Kidney (tissue), 22 donors: ENCODE measurements at places on chromosomes 6 and 20.

DNA sequence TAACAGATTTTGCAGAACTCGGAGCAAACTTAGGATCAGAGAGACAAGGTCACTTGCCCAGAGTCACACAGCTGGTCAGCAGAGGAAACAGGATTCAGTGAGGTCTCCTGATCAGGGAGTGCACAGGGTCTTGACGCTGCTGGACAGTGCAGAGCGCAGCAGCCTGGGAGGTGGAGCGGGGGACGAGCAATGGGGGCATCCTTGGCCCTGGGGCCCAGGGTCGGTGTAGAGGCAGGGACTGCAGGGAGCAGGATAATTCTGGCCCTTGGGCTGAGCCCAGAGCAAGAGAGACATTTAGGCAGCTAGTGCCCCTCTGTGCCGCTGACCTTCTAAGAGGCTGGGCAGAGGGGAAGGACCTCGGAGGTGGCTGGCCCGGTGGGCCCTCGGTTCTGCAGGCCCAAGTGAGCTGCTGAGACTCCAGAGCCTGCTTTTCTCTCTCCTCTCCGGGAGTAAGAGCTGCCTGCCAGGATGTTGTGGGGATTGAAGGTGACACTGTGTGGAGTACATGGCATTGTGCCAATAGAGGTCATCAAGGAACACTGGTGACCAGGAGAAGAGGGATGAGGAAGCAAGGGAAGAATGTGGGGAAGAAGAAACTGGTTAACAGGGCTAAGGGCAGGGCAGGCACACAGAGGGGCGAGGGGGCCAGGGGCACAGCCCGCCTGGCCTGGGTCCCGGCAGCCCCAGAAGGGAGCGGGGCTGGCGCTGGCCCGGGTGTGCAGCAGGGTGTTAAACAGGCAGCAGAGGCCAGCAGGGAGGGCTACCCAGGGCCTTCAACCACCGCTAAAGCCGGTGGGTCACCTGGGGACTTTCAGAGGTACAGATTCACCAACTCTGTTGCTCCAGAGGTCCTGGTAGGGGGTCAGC lies 122.0 kb downstream of the AGPAT4 start:
- DNase-seq = no peak

DNA sequence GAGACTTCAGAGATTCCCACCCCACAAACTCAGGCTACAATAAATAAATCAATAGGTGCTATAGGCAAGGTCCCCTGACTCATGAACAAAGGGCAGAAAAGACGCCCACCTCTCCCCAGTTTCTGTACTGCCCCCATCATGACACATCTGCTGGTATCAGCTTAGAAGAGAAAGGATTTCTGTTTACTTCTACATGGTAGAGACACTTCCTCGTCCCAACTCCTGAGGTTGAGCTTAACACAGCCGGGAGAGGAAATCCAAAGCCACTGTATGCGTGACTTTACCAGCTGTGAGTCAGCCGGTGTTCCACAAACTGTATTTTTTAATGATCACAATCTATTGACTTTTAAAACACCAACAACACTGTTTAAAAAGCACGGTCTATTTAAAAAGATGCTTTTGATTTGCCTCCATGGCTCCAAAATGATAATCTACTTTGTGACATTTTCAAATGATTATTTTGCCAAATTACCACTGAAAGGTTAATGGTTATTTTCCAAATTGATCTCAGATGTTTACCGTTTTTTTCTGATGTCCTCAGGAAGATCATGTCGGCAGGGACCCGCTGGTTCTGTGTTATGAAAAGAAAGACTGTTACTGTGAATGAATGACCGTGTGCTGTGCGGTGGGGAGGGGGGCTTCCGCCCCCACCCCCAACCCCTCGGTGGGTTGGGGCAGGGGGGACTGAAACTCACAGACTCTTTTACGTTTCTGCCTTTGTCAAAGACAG lies 72.5 kb downstream of the ATP9A start:
- no peak for DNase-seq

GRCh38 chr6:4125500-4125899 lies 9.9 kb downstream of the ECI2 start:
- DNase-seq = no peak

DNA sequence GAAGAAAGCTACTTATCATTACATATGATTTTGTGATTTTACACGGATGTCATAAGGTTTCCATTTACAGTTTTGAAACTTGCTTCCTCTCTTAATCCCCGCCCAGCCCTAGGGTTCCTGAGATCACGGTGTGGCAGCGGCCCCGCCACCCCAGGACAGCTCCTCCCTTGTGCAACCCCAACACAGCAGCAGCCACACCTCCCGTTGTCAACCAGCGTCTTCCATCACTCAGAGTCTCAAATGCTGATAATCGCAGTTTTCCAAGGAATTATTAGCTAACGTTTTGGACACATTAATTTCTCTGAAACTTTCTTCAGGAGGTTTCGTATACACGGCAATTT lies 204.8 kb downstream of the THBS2 start:
- no peak for DNase-seq
